H9 (cell line): ENCODE measurements at places on chromosomes 13 and 19.
A peak's percentile ranks its signal among the peaks of the same experiment; 100 is the strongest.

- peak; percentile 69 for DNase-seq
Measured at GRCh38 chr19:5109560-5109959, 140.6 kb downstream of the KDM4B start.

DNA sequence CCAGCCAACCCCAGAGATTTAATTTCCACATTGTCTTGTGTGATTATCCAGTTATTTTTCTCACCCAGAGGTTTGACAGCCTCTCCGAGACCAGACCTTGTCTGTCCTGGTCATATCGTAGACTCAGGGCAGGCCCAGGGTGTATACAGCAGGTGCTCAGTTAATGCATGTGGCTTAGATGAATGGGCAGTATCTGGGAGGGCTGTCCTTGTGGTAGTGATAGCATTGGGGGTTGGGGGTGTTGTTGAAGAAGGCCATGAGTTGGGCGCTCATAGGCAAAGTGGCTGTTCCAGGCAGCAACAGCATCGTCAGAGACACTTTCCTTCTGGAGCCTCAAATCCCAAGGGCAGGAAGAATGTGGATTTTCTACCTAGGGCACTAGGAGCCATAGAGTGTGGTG is 16.9 kb downstream of the MAST3 start:
- DNase-seq, result no peak

DNA sequence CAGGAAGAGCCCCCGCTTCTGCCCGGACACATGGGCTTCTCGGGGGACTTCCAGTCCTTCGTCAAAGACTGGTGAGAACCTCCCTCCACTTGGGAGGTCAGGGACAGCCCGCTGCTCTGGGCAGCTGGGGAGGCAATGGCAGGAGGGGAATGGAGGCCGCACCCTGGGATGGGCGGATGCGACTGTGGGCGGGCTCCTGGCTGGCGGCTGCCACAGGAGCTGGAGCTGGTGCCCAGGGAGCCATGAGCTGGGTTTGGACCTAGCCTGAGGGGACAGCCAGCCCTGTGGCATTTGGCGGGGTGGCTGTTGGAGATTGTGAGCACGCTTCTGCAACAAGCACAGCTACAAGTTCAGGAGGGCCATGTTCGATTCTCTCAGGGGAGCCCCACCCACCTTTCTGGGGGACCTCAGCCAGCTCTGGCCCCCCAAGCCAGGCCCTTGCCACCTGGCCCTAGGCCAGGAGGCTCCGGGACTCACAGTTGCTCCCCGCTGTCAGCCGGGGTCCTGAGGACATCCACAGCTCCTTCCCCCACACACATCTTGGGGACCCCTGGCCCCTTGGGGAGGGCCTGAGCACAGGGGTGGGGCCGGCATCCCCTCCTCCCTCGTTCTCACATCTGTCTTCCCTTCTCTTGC is 3.0 kb upstream of the TGFBR3L start:
- DNase-seq, result no peak

GRCh38 chr13:41398494-41399170 is 58.7 kb upstream of the RGCC start:
- DNase-seq, result no peak

DNA sequence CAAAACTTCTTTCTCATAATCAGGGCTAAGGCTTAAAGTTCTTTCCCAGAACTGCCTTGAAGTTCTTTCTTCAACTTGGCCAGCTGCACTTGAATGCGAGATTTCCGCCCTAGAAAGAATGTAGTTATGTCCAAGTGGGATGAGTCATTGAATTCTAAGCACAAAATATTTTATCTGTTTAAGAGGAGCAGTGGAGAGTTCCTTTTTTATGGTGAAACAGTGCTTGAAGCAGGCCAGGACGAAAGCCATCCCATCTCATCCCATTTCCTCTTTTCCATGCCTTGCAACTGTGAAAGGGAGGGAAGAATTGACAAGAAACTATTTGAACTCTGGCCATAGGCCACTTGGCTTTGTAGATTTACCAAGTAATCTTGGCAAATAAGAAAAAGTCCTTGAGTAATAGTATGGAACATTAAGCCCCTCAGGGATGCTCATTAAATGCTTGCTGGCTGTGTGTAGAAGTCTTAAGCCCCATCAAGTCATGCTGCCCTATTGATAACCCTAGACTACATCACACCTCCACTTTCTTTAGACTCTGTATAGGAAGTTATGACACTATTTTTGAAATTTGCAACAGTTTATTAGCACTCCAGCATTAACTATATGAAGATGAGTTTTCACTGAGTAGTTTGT is 174.5 kb downstream of the KCTD12 start:
- DNase-seq, result no peak

GRCh38 chr13:99506634-99507033 is 5.4 kb downstream of the TM9SF2 start:
- DNase-seq, result no peak

DNA sequence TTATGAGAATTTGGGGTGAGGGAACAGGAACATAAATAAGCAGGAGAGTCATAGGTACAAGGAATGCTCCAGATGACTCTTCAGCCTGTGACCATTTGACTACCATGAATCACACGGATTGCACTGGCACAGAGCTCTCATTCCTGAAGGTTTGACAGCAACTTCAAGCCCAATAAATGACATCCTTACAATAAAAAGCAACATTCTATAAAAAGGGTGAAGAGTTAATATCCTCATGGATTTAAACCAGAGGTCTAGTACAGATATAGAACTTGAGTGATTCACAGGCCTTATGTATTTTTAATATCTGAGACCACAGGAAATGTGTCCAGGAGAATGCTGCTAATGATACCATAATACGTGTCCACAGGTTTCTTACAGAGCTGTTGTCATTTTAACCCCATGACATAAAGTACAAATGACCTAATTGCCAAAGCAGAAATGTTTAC is 158.1 kb downstream of the IRS2 start:
- no peak for DNase-seq
